ENCODE measurements at places on chromosomes 11 and 22.

DNA sequence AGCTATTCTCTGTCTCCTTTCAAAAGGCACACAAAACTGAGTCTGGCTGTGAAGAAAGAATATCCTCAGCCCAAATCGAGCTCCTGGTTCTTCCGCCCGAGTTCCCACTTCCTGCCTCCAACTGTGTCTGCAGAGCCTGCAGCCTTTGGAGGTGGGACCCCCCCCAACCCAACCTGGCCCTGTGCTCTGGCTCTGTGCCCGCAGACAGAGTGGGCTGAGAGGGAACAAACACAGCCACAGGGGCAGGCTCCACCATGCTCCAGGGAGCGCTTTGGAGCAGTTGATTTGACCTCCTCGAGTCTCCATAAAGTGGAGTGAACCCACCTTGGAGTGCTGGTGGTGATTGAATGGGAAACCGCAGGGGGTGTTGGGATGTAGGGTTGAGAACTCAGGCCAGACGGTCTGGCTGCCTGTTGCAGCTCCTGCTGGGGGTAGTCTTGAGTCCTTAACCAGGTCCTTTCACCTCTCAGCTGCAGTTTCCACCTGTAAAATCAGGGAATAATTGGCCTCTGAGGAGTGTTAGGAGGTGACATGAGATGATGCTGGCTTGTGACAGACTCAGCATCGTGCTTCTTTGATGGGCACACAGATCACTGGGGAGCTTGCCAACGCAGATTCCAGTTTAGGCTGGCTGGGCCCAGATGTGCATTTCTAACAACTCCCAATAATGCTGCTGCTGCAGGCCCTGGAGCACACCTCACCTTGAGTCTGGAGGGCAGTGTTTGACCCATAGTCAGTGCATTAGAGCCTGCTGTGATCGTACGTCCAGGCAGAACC is 11.4 kb downstream of the DAGLA start:
- no peak for DNase-seq

GRCh38 chr11:74877132-74877531 is 71.8 kb downstream of the XRRA1 start:
- no peak for DNase-seq

DNA sequence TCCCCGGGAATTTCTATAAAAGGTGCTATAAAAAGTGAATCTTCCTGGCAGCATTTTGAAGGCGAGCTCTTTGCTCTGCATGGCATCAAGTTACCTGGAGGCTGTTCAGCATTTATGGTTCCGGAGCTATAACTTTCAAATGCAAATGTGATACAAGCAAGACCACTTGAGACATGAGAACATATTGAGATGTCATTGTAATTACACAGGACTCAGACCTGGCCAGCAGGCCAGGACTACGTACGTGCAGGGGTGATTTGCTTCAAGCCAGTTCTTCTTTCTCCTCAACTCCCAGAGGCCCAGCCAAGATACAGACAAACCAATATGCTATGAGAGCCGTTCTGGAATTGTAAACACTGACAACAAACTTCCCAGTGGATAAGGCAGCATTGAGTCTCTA is 227.4 kb upstream of the FAT3 start:
- DNase-seq, result no peak

- DNase-seq, result no peak
Measured at GRCh38 chr11:84993386-84993785, 633.8 kb downstream of the DLG2 start.
